ENCODE measurements at places on chromosomes 2 and 18.

- DNase-seq, result no peak
Observed at GRCh38 chr2:234341306-234341985, 155.4 kb downstream of the ARL4C start.

DNA sequence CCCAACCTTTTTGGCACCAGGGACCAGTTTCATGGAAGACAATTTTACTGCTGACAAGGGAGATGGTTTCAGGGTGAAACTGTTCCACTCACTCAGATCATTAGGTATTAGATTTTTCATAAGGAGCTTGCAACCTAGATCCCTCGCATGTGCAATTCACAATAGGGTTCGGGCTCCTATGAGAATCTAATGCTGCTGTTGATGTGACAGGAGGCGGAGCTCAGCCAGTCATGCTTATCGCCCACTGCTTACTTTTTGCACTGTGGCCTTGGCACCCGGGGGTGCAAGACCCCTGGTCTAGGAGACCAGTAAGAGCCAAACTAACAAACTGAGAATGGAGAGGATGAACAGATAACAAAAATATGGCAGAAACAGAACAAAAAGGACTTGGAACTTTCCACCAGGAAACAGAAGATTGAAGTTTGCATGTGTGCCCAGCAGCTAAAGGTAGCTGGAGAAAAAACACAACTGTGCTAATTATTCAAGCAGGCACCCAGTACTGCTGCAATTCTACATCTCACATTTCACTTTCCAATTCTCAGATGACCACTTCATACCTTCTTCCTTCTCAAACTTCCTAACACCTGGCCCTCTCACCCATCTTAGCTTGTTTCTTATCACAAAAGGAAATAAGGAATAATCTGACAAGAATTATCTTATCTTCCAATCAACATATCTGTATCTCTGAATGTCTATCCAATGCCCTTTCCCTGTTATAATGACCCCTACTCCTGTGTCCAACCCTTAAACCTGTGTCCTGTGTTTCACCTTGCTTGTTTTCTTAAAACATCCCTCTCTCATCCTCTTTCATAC lies 24.8 kb downstream of the SP3 start:
- DNase-seq, result no peak

DNA sequence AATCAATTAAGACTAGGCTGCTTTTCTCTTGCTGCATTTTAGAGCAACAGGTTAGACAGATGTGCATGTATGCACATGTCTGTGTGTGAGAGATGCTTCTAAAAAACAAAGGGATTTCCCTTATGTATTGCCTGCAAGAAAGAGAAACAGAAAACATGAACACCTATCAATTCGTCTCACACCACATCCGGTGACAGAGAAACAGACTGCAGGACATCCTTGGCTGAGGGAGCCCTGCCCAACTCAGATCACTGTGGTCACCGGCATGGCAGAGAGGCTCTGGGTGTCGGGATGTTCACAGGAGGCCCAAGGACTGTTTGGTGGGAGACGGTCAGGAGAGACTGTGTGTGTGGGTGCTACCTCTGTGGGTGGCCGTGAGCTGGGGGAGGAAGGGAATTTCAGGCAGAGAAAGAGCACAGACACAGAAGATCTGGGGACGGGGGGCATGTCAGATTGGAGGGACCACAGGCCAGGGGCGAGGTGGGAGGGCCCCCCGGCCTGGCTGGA lies 24.9 kb downstream of the FHL2 start:
- DNase-seq, result no peak

DNA sequence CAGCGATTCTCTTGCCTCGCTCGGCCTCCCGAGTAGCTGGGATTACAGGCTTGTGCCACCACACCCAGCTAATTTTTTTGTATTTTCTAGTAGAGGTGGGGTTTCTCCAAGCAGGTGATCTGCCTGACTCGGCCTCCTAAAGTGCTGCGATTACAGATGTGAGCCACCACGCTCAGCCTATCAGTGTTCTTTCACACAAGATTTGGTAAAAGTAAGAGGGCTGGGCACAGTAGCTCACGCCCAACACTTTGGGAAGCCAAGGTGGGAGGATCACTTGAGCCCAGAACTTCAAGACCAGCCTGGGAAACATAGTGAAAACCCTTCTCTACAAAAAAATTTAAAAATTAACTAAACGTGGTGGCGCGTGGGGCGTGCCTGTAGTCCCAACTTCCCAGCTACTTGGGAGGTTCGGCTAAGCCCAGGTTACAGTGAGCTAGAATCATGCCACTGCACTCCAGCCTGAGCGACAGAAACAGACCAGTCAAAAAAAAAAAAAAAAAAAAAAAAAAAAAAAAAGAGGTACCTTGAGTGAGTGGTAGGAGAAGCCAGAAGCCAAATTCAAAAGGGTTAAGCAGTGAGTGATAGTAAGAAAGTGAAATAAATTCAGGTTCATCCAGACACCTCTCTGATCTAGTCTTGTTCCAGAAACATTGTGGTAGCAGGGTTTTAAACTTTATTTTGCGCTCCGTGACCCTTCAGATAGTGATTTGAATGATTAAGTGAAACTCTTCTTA lies 981 bp downstream of the MRPL53 start:
- no peak for DNase-seq

- no peak for DNase-seq
Observed at GRCh38 chr2:43464590-43464989, 131.2 kb downstream of the THADA start.

- no peak for DNase-seq
Observed at GRCh38 chr2:158932131-158932645, 36.3 kb upstream of the TANC1 start.

- DNase-seq, result no peak
Observed at GRCh38 chr2:179655627-179656026, 205.8 kb downstream of the ZNF385B start.

DNA sequence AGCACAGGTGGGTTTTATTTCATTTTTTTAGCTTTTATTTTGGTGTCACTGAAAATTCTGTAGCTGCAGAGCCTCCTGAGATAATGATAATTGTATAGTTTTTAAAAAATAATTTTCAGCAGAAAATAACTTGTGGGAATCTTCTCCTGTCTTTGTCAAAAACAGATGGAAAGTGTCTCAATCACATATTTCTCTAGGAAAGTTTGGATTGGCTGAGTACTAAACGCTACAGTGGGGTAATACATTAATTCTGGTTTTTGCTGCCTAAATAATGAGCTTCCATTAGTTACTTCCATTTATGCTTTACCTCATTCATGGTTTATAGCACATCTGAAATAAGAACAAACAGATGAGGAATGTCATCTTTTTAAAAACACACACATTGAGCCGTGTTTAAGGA lies 2.2 kb downstream of the TWIST2 start:
- no peak for DNase-seq

GRCh38 chr2:204187229-204188083 lies 250.9 kb downstream of the ICOS start:
- DNase-seq, result no peak

DNA sequence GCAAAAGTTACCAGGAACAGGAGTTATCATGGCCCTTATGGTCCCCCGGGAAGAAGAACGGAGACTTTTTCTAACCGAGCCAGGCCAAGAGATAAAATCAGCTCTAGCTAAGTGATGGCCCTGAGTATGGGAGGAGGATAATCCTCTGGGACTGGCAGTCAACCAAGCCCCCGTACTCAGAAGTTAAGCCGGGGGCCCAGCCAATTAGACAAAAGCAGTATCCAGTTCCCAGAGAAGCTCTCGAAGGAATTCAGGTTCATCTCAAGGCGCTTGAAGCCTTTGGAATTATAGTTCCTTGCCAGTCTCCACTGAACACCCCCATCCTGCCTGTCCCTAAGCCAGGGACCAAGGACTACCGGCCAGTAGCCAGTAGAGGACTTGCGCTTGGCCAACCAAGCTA lies 365.3 kb upstream of the TCF4 start:
- DNase-seq, result no peak

- no peak for DNase-seq
Observed at GRCh38 chr2:16570516-16570915, 95.1 kb downstream of the CYRIA start.

DNA sequence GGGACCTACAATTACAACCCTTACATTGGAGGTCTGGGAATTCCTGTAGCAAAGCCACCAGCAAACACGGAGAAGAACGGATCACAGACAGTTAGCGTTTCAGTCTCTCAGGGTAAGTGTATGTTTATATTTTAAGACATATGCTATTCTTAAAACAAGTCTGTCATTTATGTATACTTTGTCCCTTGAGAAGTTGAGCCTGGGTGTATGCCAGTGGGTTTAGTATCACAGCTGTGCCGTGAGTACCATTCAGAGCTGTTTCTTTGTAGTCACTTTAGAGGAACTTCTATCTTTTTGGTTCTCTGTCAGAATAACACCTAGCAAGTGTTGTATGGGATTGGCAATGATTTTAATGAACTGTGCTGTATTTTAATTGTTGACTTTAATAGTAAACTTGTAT lies 125.6 kb downstream of the BIRC6 start:
- no peak for DNase-seq

GRCh38 chr18:9683418-9684396 lies 24.4 kb upstream of the RAB31 start:
- no peak for DNase-seq

DNA sequence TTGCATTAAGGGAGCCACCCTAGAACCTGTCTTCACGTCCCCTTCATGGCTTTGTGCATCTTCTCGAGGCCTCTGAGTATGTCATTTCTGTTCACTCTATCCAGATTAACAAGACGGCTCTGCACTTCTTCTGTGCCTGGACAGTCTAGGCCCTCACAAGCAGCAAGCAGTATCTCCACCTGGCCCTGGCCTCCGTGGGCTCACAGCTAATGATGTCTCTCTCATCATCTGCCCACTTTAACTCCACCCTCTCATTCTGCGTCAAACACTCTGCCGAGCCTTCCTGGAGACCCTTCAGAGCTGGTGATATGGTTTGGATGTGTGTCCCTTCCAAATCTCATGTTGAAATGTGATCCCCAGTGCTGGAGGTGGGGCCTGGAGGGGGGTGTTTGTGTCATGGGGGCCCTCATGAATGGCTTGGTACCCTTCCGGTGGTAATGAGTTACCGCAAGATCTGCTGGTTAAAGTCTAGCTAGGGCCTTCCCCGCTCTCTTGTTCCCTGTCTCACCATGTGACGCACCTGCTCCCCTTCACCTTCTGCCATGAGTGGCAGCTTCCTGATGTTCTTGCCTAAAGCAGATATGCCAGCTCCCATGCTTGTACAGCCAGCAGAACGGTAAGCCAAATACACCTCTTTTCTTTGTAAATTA lies 132.5 kb upstream of the ID2 start:
- no peak for DNase-seq

DNA sequence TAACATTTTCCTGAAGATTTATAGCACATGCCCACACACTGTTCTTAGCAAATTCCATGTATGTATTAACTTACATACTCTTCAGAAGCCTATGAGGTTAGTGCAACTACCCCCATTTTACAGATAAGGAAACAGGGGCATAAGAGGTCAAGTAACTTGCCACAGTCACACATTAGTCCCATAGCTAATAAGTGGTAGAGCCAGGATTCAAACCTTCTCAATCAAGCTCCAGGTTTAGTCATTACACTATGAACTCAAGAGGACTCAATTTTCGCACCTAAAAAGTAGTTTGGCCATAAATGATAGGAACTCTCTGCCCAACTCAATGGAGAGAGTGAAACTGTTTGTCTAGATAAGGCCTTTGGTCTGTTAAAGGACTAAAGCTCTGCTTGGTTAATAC lies 9.7 kb upstream of the RIF1 start:
- no peak for DNase-seq

DNA sequence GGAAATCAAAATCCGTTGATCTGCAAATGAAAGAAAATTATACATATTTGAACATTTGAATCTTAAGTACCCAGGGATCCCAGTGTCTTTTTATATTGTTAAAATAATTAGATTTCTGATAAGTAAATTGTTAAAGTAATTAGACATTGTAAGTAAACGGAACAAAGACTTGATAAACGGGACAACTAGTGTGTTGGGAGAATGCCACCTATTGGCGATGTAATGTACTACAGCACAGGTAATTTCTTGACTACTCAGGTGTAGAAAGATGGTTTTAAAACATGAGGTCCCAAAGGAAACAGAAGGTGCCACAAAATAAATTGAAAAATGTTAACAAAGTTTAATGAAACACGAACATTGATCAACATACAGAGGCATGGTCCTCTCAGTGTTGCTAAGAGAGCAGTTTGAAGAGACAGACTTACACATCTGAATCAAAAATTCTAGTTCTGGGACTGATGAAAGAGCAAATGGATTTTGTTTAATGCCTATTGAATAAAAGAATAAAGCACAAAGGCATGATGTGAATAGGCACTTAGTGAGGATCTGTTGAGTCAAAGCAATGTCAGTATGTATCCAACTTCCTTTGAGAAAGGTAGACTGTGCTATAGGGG lies 103.4 kb upstream of the RASGRP3 start:
- DNase-seq, result no peak

- no peak for DNase-seq
Observed at GRCh38 chr2:175855794-175856453, 146.1 kb downstream of the LNPK start.
